ENCODE measurements at places on chromosomes 11 and 22. TPM values are rescaled to one million over a fixed set of nuclear protein-coding genes. Genes with fewer than 3 reads are reported as not detected.
A peak's percentile ranks its signal among the peaks of the same experiment; 100 is the strongest.

- peaks cover 71% of the 10 kb centered on the region for H3K4me1 ChIP-seq
- H3K27ac ChIP-seq: peak overlapping the region; percentile 88
- H3K36me3 ChIP-seq: peaks cover 24% of the 10 kb centered on the region
- H3K4me3 ChIP-seq: peak overlapping the region; percentile 63
- no peaks in the 10 kb centered on the region for H3K27me3 ChIP-seq
Observed at GRCh38 chr22:26479792-26480610, 3.6 kb downstream of the HPS4 start.

DNA sequence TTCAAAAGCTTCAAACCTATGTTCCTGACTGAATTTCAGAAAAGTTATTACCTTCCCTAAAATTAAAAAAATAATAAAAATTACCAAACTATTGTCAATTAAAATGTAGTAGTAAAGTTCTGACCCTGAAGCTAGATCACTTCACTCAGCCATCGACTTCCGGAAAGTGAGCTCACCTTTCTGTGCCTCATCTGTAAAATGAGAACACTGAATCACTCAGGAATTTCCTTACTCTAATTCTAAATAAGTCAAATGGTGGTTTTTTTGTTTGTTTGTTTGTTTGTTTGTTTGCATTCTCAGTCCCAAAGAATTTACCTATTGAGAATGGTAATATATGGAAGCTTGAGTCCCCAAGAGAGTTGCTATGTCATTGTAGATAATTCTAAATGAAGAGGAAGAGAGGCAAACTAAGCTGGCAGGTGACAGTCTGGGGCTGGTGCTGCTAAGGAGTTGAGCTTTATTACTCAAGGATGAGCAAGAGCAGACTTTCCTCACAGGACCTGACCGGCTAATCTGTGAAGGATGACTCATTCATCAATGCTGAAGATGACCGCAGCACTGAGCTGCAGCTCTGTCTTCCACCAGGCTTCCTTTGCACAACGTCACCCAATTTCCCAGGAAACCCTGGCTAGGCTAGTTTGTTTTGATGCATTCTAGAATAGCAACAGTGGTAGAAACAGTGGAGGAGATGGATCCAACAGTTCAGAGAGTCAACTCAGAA is 248.8 kb downstream of the RAB38 start:
- DNase-seq: no peak
- H3K4me3 ChIP-seq: no peak overlapping the region
- H3K36me3 ChIP-seq: no peaks in the 10 kb centered on the region
- H3K27me3 ChIP-seq: no peaks in the 10 kb centered on the region

GRCh38 chr22:24305260-24305692 is 34.6 kb downstream of the SPECC1L start:
- DNase-seq: peak; percentile 33
- no peak overlapping the region for H3K4me3 ChIP-seq
- peaks cover 46% of the 10 kb centered on the region for H3K36me3 ChIP-seq
- peaks cover 51% of the 10 kb centered on the region for H3K4me1 ChIP-seq
- peak overlapping the region; percentile 46 for H3K27ac ChIP-seq

GRCh38 chr22:26064048-26064447 is 105.2 kb upstream of the SEZ6L start:
- no peaks in the 10 kb centered on the region for H3K36me3 ChIP-seq
- DNase-seq: no peak
- H3K4me3 ChIP-seq: no peak overlapping the region
- no peak overlapping the region for H3K27ac ChIP-seq
- no peaks in the 10 kb centered on the region for H3K4me1 ChIP-seq

GRCh38 chr22:50210378-50211139 is 9.7 kb downstream of the SELENOO start:
- no peak overlapping the region for H3K27ac ChIP-seq
- H3K36me3 ChIP-seq: peaks cover 34% of the 10 kb centered on the region
- no peaks in the 10 kb centered on the region for H3K27me3 ChIP-seq
- H3K4me3 ChIP-seq: no peak overlapping the region

DNA sequence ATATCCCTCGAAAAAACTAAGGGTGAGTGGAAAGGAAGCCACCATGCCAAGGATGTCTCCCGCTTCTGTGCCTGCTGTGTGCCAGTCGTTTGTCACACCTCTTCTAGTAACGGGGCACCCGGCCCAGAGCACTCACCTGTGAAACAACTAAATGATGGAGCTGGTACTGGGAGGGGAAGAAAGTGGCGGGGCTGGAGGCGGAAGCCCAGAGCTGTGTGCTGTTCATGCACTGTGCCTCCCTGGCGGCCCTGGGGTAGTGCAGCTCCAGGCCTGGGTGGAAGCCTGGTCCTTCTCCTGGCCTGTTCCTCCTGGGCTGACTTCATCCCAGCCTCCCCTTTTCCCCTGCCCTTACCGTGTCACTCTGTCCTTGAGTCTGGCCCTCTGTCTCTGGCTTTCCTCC is 130.2 kb downstream of the CEP164 start:
- peaks cover 1% of the 10 kb centered on the region for H3K36me3 ChIP-seq
- no peak for DNase-seq
- H3K4me1 ChIP-seq: no peaks in the 10 kb centered on the region
- no peak overlapping the region for H3K27ac ChIP-seq
- H3K4me3 ChIP-seq: no peak overlapping the region

DNA sequence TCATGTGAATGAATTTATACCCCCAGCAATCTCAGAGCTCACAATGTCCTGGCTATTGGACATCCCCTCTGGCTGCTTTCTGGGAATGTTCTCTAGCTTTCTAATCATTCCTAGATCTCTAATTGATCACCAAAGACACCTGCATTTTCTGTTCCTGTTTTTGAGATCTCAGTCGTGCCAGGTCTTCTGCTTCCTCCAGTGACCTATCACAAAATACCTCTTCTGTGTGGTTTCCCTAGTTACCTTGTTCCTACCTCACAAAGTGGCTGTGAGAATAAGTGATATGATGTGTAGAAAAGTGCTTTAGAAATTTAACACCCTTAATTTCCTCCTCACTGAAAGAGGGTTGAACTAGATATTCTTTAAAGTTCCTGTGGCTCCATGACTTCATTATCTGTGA is 92.2 kb downstream of the LUZP2 start:
- H3K4me1 ChIP-seq: no peaks in the 10 kb centered on the region
- no peak overlapping the region for H3K27ac ChIP-seq
- no peaks in the 10 kb centered on the region for H3K36me3 ChIP-seq
- no peaks in the 10 kb centered on the region for H3K27me3 ChIP-seq
- no peak for DNase-seq

DNA sequence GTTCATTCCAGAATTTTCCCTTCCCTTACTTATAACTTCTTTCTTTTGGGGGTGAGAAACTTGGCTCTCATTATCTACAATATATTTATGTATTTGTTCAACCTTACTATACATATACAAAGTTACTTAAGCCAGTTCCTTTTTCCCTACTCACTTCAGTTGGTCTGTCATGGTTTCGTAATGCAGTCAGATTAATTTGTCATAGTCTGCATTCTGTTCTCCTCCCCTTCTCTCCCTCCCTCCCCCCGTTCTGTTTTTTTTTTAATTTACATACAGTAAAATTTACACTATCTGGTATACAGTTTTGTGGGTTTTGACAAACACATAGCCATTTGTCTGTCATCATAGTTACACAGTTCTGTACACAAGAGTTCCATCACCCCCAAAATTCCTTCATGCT is 71.8 kb upstream of the ADORA2A start:
- H3K27me3 ChIP-seq: no peaks in the 10 kb centered on the region
- H3K36me3 ChIP-seq: peaks cover 58% of the 10 kb centered on the region
- no peak for DNase-seq
- no peak overlapping the region for H3K4me3 ChIP-seq
- no peak overlapping the region for H3K27ac ChIP-seq
- H3K4me1 ChIP-seq: peaks cover 9% of the 10 kb centered on the region

GRCh38 chr11:2989551-2989950 is 2.6 kb downstream of the NAP1L4 start:
- peaks cover 41% of the 10 kb centered on the region for H3K4me1 ChIP-seq
- H3K27me3 ChIP-seq: no peaks in the 10 kb centered on the region
- H3K4me3 ChIP-seq: peak overlapping the region; percentile 96
- H3K27ac ChIP-seq: peak overlapping the region; percentile 97

- peaks cover 30% of the 10 kb centered on the region for H3K27me3 ChIP-seq
- H3K36me3 ChIP-seq: no peaks in the 10 kb centered on the region
Observed at GRCh38 chr11:60756307-60757032, at the start of gene MS4A15. TSS of gene MS4A15 (plus strand) at chr11:60756867. CDS start at chr11:60763734, 6,867 bp downstream.

GRCh38 chr11:1877211-1878136 is 14.2 kb downstream of the PRR33 start:
- H3K36me3 ChIP-seq: peaks cover 4% of the 10 kb centered on the region
- no peak overlapping the region for H3K27ac ChIP-seq
- no peaks in the 10 kb centered on the region for H3K27me3 ChIP-seq
- H3K4me3 ChIP-seq: no peak overlapping the region
- H3K4me1 ChIP-seq: peaks cover 34% of the 10 kb centered on the region
- DNase-seq: no peak

GRCh38 chr11:134691985-134692384 is 279.9 kb upstream of the B3GAT1 start:
- H3K27ac ChIP-seq: no peak overlapping the region
- H3K4me3 ChIP-seq: no peak overlapping the region
- DNase-seq: no peak
- H3K4me1 ChIP-seq: no peaks in the 10 kb centered on the region

- H3K4me3 ChIP-seq: no peak overlapping the region
- peaks cover 1% of the 10 kb centered on the region for H3K36me3 ChIP-seq
- DNase-seq: no peak
- H3K4me1 ChIP-seq: peaks cover 21% of the 10 kb centered on the region
Observed at GRCh38 chr11:109972939-109973338, 120.3 kb upstream of the ZC3H12C start.

Gene GLYATL1
- not detected for total RNA-seq

Gene H19
- total RNA-seq: not detected

Gene BATF2
- total RNA-seq: 0.10 TPM

Gene MPPED2
- total RNA-seq: 0.33 TPM

Gene OR52I2
- total RNA-seq: not detected

Measured in activated CD4-positive, alpha-beta T cell treated with anti-CD3 and anti-CD28 coated beads, Interleukin-2, amount 10 ng/mL, durations not matched to agents 7 days and 5 days (primary cell).